ENCODE measurements at places on chromosomes 1 and 21.
A peak's percentile ranks its signal among the peaks of the same experiment; 100 is the strongest.

- H3K27me3 ChIP-seq, result no peaks in the 10 kb centered on the region
- no peak overlapping the region for H3K4me3 ChIP-seq
- no peak for DNase-seq
- H3K27ac ChIP-seq, result no peak overlapping the region
- H3K4me1 ChIP-seq, result peaks cover 3% of the 10 kb centered on the region
These were observed 447.9 kb downstream of the PLA2G4A start for GRCh38 chr1:187276677-187277076.

- no peak overlapping the region for H3K4me3 ChIP-seq
- no peak for DNase-seq
- no peak overlapping the region for H3K27ac ChIP-seq
- H3K27me3 ChIP-seq, result peaks cover 5% of the 10 kb centered on the region
- no peaks in the 10 kb centered on the region for H3K36me3 ChIP-seq
These were observed 29.5 kb upstream of the CR2 start for GRCh38 chr1:207424570-207425131.

- peaks cover 26% of the 10 kb centered on the region for H3K4me1 ChIP-seq
- H3K36me3 ChIP-seq, result peaks cover 34% of the 10 kb centered on the region
- H3K27me3 ChIP-seq, result no peaks in the 10 kb centered on the region
- DNase-seq, result peak; percentile 68
- H3K4me3 ChIP-seq, result no peak overlapping the region
- no peak overlapping the region for H3K27ac ChIP-seq
These were observed 12.0 kb downstream of the UBE2Q1 start for GRCh38 chr1:154546264-154547063.

DNA sequence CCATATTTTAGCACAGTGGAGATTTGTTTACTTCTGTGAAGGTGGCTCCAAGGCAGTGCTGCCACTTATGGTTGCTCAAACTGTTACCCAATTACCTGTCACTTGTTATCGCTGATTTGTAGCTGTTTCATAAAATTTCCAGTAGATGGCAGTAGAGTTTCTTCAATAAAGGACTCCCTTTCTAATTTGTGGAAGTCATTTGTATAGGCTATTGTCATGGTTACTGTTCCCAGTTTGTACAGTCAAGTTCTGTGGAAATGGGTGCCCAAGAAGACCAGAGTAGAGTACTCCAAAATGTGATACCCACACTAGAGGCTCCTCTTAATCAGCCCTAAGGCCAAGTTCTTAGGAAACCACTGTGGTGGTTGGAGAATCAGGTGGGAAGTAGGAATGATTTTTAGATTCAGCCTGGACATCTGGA lies 186.1 kb downstream of the CLEC20A start:
- H3K36me3 ChIP-seq, result no peaks in the 10 kb centered on the region
- peaks cover 6% of the 10 kb centered on the region for H3K27me3 ChIP-seq
- no peak for DNase-seq
- no peaks in the 10 kb centered on the region for H3K4me1 ChIP-seq
- no peak overlapping the region for H3K4me3 ChIP-seq

DNA sequence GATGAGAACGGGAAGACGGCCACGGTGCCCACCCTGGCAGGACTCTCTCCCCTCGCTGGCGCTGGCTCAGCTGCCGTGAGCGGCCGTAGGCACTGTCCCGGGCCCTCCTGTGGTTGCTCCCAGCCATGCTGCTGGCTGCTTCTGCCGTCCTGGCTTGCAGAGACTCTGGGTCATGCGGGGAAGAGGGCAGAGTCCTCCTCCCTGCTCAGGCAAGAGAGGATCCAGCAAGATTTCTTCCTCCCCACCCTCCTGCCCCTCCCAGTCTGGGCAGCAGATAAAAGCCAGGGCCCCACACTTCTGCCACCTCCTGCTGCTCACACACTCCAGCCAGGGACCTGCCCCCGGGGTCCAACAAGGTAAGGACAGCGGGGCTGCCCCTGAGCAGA lies 60.1 kb downstream of the AGPAT3 start:
- H3K36me3 ChIP-seq, result peaks cover 59% of the 10 kb centered on the region
- no peak overlapping the region for H3K4me3 ChIP-seq
- H3K27ac ChIP-seq, result peak overlapping the region; percentile 61
- H3K4me1 ChIP-seq, result peaks cover 40% of the 10 kb centered on the region
- no peaks in the 10 kb centered on the region for H3K27me3 ChIP-seq

DNA sequence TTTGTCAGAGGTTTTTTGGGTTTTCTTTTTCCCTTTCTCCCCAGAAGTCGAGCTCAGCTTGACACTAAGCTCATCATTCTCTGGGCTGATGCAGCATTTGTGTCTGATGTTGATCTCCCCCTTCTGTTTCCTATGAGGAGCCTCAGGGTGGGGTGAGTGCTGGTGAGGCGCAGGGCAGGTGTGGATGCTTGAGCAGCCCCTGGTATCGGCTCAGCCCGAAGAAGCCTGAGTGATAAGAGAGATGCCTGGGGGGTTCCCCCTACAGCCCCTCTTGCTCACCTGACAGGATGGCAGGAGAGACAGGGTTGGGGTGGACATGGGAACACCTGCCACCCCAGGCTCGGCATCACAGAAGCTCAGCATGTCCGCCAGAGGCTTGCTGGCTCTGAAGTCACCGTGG lies 239.0 kb downstream of the RHOU start:
- no peaks in the 10 kb centered on the region for H3K36me3 ChIP-seq
- H3K27me3 ChIP-seq, result no peaks in the 10 kb centered on the region
- H3K27ac ChIP-seq, result no peak overlapping the region
- DNase-seq, result no peak

- no peak overlapping the region for H3K27ac ChIP-seq
- DNase-seq, result peak; percentile 14
- H3K4me1 ChIP-seq, result no peaks in the 10 kb centered on the region
These were observed 53.5 kb downstream of the SLC37A1 start for GRCh38 chr21:42567214-42567555.

- H3K27ac ChIP-seq, result no peak overlapping the region
- peaks cover 23% of the 10 kb centered on the region for H3K4me1 ChIP-seq
- no peak overlapping the region for H3K4me3 ChIP-seq
- peaks cover 5% of the 10 kb centered on the region for H3K27me3 ChIP-seq
- no peaks in the 10 kb centered on the region for H3K36me3 ChIP-seq
- no peak for DNase-seq
These were observed 5.1 kb downstream of the FOXD2 start for GRCh38 chr1:47442842-47443529.

DNA sequence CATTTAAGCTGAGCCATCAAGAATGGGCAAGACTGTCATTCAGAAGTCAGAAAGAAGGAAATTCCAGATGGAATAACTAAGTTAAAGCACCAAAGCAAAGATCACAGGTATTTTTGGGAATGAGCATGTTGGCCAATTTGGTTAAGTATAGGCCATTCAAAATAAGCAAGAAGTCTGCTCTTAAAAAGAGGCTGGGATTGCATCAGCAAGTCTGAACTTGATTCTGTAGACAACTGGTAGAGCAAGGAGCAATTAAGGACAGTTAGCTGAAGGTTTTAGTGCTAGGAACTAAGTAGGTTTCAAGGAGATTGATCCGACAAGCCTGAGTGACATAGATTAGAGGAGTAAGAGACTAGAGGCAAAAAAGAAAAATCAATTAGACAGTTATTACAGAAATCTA lies 8.4 kb downstream of the ANKRD45 start:
- no peaks in the 10 kb centered on the region for H3K4me1 ChIP-seq
- H3K36me3 ChIP-seq, result no peaks in the 10 kb centered on the region
- no peak overlapping the region for H3K27ac ChIP-seq
- DNase-seq, result no peak
- no peak overlapping the region for H3K4me3 ChIP-seq

DNA sequence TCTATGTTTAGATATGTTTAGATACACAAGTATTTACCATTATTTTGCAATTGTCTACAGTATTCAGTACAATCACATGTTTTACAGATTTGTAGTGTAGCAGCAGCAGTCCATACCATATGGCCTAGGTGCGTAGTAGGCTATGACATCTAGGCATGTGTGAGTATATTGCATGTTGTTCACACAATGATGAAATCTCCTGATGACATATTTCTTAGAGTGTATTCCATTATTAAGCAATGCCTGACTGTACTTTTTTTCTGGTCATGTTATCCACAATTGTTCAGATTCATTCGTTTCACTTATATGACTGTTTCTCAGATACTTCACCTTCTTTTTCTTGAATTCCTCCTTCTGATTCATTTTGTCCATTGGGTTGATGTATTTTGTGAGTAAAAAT lies 9.9 kb upstream of the BACE2 start:
- no peaks in the 10 kb centered on the region for H3K4me1 ChIP-seq
- DNase-seq, result no peak
- no peak overlapping the region for H3K27ac ChIP-seq
- no peaks in the 10 kb centered on the region for H3K36me3 ChIP-seq
- H3K27me3 ChIP-seq, result peaks cover 38% of the 10 kb centered on the region
- no peak overlapping the region for H3K4me3 ChIP-seq

DNA sequence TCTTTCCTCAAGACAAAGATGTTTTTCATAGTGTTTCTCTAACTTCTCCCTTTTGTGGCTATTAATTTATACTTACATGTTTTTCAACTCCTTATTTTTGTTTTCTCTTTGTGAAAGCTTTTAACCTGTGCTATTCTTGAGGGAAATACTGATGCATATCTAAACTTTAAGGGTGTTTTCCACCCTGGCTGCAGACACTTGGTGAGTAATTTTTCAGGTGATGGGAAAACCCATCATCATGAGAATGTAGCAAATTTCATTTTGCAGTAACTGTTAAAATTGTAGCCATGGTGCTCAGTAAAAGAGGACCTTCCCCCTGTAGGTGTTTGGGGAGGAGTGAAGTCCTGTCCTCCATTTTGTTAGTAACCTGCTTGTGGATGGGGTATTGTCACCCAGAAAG lies 124.2 kb downstream of the LIPI start:
- DNase-seq, result no peak
- no peaks in the 10 kb centered on the region for H3K27me3 ChIP-seq
- no peak overlapping the region for H3K4me3 ChIP-seq
- H3K36me3 ChIP-seq, result peaks cover 18% of the 10 kb centered on the region

DNA sequence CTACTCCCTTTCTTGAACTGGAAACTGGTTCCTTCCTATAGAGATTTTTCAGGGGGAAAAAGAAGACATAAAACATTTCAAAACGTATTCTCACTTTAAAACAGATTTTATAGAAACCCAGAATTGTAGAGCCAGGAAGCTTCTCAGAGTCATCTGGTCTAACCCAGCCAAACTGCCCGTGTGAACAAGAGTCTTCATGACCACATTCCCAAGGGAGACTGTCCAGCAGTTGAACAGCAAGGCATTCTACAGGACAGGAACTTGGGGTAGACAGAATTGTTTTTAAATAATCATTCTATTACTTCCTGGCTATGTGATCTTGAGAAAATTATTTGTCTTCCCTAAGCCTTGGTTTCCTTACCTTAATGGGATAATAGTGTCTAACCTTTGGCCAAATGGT lies 163.5 kb upstream of the IVNS1ABP start:
- no peak for DNase-seq
- H3K4me3 ChIP-seq, result no peak overlapping the region
- H3K4me1 ChIP-seq, result no peaks in the 10 kb centered on the region
- no peak overlapping the region for H3K27ac ChIP-seq
- no peaks in the 10 kb centered on the region for H3K36me3 ChIP-seq

GRCh38 chr1:194544012-194544411 lies 1357.6 kb upstream of the B3GALT2 start:
- DNase-seq, result no peak
- no peaks in the 10 kb centered on the region for H3K4me1 ChIP-seq
- H3K36me3 ChIP-seq, result no peaks in the 10 kb centered on the region
- no peak overlapping the region for H3K27ac ChIP-seq
- H3K27me3 ChIP-seq, result no peaks in the 10 kb centered on the region
- H3K4me3 ChIP-seq, result no peak overlapping the region

DNA sequence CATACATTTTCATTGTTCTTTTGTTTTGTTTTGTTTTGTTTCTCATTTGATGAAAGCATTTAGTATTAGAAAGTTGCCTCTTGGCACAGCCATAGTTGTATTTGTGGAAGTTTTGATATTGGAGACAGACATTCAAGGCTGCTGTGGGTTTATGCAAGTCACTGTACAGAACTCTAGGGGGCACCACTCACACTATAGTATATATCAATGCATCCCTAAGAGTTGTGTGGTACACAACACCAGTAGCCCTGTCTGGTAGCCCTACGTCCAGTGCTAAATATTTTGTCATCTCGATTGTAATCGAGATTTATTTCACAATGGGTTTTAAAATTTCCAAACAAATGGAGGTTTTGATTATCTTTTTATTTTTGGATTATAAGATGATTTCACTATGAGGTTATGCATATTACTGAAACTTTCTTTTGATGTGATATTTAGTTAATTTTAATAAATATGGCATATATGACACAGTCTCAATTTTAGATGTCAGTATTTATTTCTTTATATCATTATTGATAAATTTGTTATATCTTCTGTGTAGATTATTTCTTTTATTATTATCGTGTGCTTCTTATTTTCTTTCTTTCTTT lies 112.2 kb downstream of the NR5A2 start:
- no peaks in the 10 kb centered on the region for H3K27me3 ChIP-seq
- H3K27ac ChIP-seq, result no peak overlapping the region
- H3K4me3 ChIP-seq, result no peak overlapping the region
- H3K4me1 ChIP-seq, result no peaks in the 10 kb centered on the region

- H3K4me1 ChIP-seq, result no peaks in the 10 kb centered on the region
- DNase-seq, result no peak
- no peak overlapping the region for H3K27ac ChIP-seq
These were observed 2.1 kb upstream of the CAPN8 start for GRCh38 chr1:223667484-223668182.

GRCh38 chr1:25624604-25625003 lies 8.0 kb downstream of the MAN1C1 start:
- H3K4me3 ChIP-seq, result no peak overlapping the region
- no peak overlapping the region for H3K27ac ChIP-seq
- H3K4me1 ChIP-seq, result peaks cover 73% of the 10 kb centered on the region
- H3K27me3 ChIP-seq, result peaks cover 5% of the 10 kb centered on the region
- DNase-seq, result no peak
- peaks cover 3% of the 10 kb centered on the region for H3K36me3 ChIP-seq

GRCh38 chr1:248114890-248115289 lies 19.9 kb downstream of the OR2L13 start:
- H3K27me3 ChIP-seq, result no peaks in the 10 kb centered on the region
- H3K4me1 ChIP-seq, result no peaks in the 10 kb centered on the region
- H3K27ac ChIP-seq, result no peak overlapping the region
- no peaks in the 10 kb centered on the region for H3K36me3 ChIP-seq

DNA sequence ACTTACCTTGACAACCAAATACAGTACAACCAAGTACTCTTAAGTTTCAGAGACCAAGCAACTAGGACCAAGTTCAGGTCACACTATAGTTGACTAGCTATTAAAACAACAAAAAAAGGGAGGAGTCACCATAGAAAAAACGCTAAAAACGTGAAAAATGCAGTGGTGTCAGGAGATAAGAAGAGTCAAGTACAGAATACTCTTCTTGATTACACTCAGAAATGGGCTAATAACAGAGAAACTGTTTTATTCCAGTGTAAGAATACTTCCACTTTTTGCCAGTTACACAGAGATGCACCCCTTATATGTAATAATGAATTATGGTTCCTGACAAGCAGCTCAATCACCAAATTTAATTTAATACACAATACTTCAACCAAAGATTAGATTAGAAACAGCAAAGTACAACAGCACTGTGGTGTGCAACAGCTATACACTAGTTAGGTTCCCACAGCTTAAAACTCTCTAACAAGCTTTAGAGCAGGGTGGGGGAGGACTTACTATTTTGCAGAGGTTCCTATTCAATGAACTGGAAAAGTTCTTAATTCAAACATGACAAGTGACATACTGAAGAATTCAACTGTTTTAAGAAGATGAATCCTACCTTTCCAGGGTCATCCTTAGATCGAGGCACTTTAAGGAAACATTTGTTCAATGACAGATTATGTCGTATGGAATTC lies 70.4 kb downstream of the FOXJ3 start:
- no peak overlapping the region for H3K4me3 ChIP-seq
- H3K27ac ChIP-seq, result no peak overlapping the region
- peaks cover 75% of the 10 kb centered on the region for H3K36me3 ChIP-seq

- H3K36me3 ChIP-seq, result no peaks in the 10 kb centered on the region
- peaks cover 30% of the 10 kb centered on the region for H3K27me3 ChIP-seq
- no peak for DNase-seq
- no peak overlapping the region for H3K27ac ChIP-seq
- H3K4me3 ChIP-seq, result no peak overlapping the region
- H3K4me1 ChIP-seq, result no peaks in the 10 kb centered on the region
These were observed 187.9 kb downstream of the PTPRU start for GRCh38 chr1:29424266-29424665.
